ENCODE measurements at places on chromosomes 1 and 21.

GRCh38 chr1:212482637-212483441 lies 50.1 kb downstream of the NENF start:
- DNase-seq: no peak

DNA sequence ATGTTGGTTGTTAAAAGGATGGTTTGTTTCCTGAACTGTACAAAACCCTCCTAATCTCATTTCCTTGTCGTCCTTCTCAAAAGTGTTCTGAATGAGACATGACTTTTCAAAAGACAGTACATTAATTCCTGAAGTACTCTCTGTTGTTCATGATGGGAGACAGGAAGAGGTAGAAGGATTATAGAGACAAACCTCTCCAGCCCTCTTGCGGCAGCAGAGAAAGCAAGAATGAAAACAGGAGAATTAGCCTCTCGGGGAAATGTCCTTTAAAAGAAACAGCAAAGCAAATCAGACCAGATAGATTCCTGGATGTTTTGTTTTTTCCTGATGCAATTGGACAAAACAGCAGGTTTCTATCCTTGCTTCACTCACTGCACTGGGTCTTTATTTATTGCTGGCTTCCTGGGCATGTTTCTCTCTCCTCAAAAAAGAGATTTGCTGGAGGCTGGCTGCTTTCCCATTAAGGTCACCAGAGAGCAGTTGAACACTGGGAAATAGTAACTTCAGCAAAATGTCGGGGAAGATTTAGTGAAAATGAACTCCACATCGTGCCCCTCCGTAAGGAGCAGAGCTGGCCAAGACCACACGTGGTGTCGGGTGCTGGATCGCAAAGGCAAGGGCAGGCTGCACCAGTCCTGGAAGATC lies 145.8 kb upstream of the SYT6 start:
- DNase-seq: no peak

- DNase-seq: no peak
Measured at GRCh38 chr1:109832945-109833344, 69.2 kb upstream of the EPS8L3 start.

GRCh38 chr1:115240297-115240696 lies 97.8 kb downstream of the NGF start:
- no peak for DNase-seq

GRCh38 chr1:15062479-15063099 lies 91.0 kb upstream of the TMEM51 start:
- DNase-seq: no peak

DNA sequence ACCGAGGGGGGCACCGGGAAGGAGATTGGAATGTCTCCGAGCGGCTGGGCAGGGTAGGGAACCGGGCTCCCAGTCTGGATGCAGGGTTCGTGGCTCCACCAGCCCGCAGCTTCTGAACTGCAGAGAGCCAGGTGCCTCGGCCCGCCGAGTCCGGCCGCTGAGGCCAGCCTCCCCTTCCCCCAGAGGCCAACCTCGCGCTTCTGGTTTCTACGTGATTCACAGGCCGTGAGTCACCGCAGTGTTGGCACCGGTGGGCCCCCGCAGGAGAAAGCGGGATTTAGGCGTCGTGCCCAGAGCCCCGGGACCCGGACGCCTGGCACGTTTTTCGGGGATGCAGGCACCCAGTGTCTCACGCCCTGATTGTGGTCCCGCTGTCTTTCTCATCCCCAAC lies 458 bp downstream of the CRABP2 start:
- DNase-seq: no peak

GRCh38 chr1:41583658-41584547 lies 99.4 kb upstream of the EDN2 start:
- DNase-seq: no peak

DNA sequence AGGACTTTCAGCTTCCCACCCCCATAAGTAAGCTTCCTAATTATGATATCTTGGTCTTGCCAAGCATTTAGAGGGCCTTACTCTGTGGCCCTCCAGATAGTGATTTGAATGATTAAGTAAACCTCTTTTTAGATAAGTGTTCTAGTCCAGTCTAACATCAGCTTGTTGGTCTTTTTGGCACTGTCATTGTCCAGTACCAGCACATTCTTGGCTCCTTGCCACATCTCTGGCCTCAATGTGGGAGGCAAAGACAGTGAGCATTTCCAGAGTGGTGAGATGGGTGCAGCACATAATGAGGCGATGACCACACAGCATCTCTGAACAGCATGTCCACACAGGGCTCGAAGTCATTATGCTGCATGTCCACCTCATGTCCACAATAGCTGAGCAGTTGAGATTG lies 6.1 kb downstream of the CAPZA1 start:
- DNase-seq: no peak

GRCh38 chr1:160705742-160706141 lies 5.9 kb downstream of the CD48 start:
- no peak for DNase-seq

GRCh38 chr1:218718206-218718605 lies 373.1 kb downstream of the TGFB2 start:
- no peak for DNase-seq

DNA sequence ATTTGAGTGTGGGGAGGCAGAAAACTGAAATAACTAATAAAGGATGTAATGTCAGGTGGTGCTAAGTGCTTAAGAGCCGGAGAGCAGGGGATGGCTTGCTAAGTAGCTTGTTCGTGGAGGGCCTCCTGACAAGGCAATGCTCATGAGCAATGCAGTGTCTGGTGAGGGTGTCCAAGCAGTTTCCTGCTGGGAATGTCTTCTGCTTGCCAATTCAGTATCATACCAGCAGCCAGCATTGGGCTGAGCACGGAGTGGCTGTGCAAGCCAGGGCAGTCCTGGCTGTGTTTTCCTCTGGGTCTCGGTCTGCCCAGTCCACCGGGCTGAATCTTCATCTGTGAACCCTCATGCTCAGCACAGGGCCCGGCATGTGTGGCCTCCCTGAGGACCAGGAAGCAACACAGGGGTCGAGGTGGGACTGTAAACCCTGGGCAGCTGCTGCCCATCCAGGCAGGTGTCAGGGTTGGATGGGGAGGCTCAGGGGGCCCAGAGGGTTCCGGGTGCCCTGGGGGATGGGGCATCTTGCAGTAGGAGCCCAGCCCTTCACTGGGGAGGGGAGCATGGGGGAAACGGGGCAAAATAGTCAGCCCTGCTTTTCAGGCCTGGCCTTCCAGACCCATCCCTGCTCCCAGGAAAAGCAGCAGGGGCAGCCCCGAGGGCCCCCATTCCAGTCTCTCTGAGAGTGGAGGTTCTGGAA lies 27.5 kb downstream of the EDN2 start:
- DNase-seq: no peak

GRCh38 chr1:46334030-46334384 lies 6.6 kb upstream of the NSUN4 start:
- DNase-seq: no peak

GRCh38 chr1:9927259-9927658 lies 15.9 kb downstream of the LZIC start:
- DNase-seq: no peak

DNA sequence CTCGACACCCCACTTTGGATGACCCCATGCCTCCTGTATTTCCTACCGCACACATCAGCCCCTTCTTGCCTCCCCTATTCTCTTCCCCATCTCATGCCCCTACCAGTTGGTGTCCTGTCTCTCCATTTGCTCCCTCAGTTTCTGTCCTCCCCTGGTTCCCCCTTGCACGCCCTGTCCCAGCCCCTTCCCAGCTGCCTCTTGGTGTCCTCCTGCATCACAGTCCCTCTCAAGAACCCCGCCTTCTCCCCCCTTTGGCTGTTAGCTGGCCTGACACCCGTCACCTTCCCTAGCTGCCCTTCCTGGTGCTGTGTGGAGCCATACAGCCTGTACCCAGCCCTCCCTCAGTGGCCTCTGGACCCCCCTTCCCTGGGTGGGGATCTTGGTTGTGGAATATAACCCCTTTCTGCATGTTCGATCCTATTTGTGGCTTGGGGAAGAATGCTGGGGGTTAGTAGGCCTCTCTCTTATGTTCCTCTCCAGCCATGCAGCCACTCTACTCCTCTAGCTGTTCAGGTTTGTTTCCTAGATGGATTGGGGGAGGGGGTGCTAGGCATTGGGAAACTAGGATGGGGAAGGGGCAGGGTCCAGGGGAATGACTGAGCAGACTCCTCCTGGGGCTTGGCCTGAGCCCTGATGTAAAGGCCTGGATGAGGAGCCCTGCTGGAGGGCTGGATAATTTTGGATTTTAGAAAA lies 41.4 kb upstream of the NFASC start:
- no peak for DNase-seq

- no peak for DNase-seq
Measured at GRCh38 chr1:242201090-242201489, 202.2 kb upstream of the MAP1LC3C start.

GRCh38 chr1:64975740-64976139 lies 9.4 kb upstream of the JAK1 start:
- DNase-seq: no peak

DNA sequence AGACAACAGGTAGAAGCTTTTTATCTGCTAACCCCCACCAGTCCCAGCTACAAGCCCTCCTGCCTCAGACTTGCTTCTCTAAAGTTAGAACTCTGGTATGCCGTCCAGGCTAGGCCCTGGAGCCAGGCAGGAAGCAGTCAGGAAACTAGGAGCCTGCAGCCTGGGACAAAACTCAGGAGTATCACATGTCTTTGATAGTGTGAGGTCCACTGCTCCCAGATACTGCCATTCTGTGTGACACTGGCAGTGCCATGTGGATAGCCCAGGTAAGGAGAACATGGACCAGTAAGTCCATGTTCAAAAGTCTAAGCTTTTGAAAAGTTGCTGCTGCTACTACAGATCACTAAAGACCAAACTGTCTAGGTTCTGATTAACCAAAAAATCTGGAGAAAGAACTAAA lies 45.4 kb downstream of the NPHS2 start:
- DNase-seq: no peak

DNA sequence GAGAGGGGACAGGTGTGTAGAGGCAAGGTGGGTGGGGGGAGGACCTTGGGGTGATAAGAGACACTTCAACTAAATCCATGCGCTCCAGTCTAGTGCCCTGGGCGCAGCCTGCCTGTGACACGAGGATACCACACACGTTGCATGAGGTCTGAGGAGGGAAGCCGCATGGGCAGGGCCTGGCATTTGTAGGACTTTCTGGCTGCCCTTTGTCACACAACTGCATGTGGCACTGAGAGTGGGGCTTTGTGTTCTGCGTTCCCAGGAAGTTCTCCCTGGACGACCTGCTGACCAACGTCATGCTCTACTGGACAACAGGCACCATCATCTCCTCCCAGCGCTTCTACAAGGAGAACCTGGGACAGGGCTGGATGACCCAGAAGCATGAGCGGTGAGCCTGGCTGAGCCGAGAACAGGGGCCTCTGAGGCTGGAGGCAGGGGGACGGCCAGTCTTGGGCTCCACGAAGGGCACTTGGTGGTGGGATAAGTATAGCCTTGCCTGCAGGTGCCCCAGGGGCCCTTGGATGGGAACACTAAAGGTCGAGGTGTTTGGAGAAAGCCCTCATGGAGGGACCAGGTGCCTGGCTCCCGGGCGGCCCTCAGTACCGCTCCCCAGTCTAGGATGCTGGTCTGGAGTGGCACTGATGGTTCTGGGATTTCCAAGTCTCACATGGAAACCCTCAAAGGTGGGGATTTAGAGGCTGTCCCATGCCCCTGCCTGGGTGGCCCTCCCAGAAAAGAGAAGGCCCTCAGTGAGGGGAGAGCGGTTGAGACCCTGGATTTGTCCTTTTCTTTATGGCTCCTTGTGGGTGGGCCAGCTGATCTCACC lies 34.5 kb downstream of the EPHX1 start:
- no peak for DNase-seq

DNA sequence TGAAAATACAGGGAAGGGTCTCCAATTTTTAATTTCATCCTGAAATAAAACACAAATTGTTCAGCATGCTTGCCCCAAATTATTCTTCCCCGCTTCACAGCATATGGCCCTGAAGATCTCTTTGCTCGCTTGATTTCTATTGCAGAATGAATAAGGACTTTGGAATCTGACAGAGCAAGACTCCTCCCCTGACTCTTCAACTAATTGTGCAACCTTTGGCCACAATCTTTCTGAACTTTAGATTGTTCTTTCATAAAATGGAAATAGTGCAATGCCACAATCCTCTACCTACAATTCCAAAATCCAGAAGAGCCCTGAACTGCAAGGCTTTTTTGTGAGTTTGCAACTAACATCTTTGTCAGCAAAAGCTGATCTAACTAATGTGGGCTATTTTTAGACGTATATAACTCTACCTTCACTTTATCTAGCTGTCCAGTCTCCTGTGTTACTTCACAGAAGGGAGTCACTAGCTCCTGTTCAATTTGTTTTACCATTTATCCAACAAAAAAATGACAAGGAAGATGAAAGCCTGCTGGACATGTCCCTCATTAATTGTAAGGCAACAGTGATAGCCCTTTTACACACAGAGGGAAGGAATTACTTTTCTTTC lies 13.4 kb downstream of the RNASEL start:
- DNase-seq: no peak

- no peak for DNase-seq
Measured at GRCh38 chr1:115036814-115037507, 7.3 kb downstream of the TSHB start.

- no peak for DNase-seq
Measured at GRCh38 chr1:220516014-220516721, 11.8 kb upstream of the MARK1 start.

GRCh38 chr1:100164216-100164615 lies 13.8 kb downstream of the LRRC39 start:
- no peak for DNase-seq

- DNase-seq: no peak
Measured at GRCh38 chr1:40750451-40750908, 33.1 kb upstream of the KCNQ4 start.

DNA sequence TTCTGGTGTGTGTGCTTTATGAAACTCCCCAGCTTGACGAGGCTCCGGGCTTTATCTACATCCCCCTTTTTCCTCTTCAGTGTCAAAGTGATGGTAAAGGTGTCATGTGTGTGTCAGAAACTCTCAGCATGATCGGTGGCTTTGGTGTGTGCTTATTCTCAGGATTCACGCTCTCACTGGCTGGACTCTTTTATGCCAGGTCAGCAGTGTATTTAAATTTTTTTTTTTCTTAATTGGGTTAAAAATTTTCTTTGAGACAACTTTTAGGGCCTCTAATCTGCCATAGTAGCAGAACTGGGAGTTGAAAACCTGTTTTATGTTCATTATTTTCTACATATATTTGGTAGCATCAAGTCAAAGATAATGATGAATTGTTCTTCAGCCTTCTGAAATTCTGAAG lies 21.0 kb downstream of the SH3BGR start:
- no peak for DNase-seq

- DNase-seq: no peak
Measured at GRCh38 chr1:119733754-119734153, 22.0 kb downstream of the PHGDH start.

All from stimulated activated CD4-positive, alpha-beta T cell treated with anti-CD3 and anti-CD28 coated beads, Interleukin-15, amount 100 ng/mL, for 48 hours (primary cell).